Stimulated activated CD8-positive, alpha-beta memory T cell treated with anti-CD3 and anti-CD28 coated beads, Interleukin-4, amount 100 ng/mL, for 24 hours (primary cell): ENCODE measurements at places on chromosomes 11 and 22.

GRCh38 chr11:122028036-122028435 is 88.0 kb downstream of the BLID start:
- no peak for DNase-seq

DNA sequence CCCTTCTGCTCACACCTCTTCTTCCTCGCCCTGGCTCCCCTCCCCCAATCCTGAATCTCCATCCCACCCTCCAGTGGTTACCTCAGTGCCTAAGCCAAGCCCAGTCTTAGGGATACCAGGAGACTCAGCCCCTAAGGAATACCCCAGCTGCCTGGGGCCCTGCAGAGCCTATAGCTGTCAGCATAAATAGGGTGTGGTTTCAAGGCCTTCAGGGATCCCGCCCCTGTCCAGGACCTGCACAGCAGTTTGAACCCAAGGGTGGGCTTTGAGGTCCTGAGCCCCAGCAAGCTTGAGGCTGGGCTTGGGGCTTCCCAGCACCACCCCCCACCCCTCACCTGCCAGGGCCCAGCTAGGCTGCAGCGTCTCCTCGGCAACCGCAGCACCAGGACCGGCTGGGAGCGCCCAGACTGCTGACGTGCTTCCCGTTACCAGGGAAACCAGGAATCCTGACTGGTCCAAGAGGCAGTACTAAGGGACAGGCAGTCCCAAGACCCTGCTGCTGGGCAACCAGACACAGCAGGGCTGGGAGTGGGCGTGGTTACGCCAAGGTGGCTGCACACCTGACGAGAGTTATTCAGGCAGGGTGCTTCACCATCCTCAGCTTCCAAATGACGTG is 13.7 kb downstream of the APBB1 start:
- DNase-seq = no peak

DNA sequence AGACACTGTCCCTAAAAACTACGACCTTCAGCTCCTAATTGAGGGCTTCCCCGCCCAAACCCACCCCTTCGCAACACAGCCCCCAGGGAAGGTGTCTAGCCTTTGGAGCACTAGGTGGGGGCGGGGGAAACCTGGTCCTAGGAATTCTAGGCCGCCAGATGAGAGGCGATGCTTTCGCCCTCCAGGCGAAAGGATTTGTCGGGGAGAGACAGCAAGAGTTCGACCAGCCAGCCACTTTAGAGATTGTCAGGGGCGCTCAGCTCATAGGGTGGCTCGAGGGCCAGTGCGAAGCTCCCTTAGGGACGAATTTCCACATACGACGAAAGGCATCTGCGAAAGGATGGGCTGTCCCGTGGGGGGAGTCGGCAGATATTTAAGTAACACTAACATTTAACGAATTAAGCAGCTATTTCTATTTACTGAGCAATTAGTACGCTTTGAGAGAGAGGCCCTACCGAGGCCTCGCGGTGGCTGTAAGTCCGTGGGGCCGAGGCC is 5.3 kb downstream of the CD248 start:
- no peak for DNase-seq

DNA sequence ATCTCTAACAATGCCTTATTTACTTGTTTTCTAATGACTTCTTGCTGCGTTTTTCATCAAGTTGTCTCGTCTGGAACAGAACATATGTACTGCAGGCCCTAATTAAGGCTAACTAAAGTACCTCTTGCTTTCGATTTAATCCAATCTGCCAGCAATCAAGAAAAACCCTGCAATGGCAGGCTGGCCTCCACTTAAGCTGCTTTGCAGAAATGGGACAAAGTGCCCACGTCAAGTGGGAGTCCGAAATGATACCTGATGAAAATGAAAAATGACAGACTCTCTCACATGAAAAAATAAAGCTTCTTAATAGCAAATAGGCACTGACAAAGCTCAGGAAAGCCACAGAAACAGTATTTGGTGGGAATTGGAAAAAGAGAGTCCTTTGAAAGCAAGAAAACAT is 1454.7 kb downstream of the FAM181B start:
- no peak for DNase-seq

- DNase-seq = no peak
These were observed 45.0 kb downstream of the BCR start for GRCh38 chr22:23225337-23225723.

DNA sequence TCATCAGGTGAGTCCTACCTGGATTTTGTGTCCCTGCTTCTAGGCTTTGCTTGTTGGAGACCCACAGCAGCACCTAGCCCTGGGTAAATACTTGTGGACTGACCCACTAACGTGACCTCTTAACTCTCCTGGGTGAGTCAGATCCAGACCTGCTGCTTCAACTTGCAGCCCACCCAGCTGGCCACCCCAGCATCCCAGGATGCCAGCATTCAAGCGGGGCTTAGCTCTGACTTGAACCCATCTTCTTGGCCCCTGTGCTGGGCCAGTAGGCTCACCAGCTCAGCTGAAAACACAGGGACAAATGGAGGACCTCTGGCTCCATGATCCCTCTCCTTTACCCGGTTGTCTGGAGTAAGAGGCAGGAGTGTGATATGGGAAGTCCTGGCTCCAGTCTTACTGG is 33.5 kb downstream of the PARVG start:
- DNase-seq = no peak

DNA sequence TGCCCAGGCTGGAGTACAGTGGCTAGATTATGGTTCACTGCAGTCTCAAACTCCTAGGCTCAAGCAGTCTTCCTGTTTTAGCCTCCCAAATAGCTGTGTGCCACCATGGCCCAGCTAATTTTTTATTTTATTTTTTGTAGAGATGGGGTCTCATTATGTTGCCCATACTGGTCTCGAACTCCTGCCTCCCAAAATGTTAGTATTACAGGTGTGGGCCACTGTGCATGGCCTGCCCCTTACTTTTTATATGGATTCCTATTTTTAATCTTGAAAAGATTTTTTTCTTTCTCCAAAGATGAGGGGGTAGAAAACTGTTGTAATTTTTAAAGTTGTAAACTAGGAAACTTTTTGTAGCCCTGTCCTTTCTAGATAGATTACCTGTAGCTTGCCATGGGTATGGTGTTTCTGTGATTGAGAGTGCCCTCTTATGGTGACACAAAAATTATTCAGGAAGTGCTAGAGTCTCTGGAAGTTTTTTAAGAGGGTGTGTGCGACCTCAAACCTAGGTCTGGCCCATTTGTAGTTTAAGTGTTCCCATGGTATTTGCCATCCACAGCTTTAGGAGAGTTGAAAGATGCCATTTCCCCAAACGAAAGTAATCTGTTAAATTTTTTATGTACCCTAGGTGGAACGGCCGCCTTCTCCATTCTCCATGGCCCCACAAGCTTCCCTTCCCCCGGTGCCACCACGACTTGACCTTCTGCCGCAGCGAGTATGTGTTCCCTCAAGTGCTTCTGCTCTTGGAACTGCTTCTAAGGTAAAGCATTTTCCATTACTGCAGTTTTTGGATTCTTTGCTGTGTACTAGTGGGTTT is 32.4 kb downstream of the MCAM start:
- no peak for DNase-seq

DNA sequence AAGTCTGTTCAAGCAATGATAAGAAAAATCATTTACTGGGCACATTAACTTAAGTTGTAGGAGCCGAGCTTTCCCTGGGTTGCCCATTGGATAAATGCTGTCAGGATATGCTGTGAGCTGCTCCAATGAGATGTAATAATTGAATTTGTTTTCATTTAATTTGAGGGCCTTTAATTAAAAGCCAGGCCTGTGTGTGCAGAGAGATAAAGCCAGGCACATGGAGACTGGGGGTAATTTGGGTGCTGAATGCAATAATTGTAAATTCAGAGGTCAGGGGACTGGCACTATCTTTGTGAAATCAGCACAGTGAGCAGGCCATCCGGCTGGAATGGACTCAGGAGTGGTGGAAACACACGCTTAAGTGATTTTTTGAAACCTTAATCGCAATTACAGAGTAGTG is 125.8 kb downstream of the OPCML start:
- no peak for DNase-seq

GRCh38 chr22:48477031-48477721 is 1350.5 kb downstream of the BRD1 start:
- DNase-seq = no peak

- no peak for DNase-seq
These were observed 61.0 kb downstream of the SPATA19 start for GRCh38 chr11:133784359-133784758.

GRCh38 chr11:89566972-89567371 is 75.8 kb upstream of the NOX4 start:
- no peak for DNase-seq

DNA sequence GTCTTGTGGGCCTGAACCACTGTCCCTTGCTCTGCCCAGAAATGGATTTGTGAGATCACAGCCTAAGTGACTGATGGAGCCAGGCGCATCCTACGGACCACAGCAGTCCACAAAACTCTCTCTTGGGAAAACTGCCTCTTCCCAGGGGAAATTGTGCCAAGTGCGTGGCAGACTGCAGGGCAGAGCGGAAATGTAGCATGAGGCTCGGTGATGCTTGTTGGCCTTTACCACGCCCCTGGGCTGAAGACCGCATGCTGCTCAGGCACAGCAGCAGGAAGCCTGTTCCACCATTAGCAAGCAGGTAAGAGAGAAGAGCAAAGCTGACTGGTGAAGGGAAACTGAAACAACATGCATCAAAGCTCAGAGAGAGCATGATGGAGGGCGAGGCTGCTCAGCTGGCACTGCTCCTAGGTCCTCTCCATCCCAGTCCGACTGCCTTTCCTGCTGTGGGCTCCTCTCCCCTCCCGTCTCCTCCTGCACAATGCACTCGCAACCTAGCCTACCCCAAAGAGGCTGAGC is 26.5 kb upstream of the SCARF2 start:
- peak; percentile 19 for DNase-seq

DNA sequence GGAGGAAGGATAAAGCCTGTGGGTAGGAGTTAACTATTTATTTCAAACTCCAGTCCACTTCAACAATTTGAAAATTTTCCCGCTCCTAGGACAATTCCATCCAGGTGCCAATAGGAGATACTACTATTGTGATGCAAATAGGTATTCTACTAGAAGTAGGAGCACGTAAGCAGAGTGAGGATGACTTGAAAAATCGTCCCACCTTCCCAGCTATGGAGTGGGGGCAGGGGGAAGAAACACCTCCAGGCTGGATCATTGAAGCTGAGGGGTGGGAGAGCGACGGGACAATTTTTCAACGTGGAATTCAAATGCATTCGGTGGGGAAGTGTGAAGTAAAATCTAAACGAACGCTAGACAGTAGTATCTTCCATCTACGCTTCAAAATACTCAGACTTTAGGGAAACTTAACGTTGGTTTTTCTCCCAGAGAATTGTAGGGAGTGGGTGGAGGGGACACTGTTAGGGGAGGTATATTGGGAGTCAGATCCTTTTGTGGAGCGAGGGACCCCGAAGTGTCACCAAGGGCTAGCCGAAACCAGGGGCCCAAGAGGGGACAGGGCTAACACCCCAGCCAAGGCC is 523 bp upstream of the ARHGAP42 start:
- DNase-seq = no peak

DNA sequence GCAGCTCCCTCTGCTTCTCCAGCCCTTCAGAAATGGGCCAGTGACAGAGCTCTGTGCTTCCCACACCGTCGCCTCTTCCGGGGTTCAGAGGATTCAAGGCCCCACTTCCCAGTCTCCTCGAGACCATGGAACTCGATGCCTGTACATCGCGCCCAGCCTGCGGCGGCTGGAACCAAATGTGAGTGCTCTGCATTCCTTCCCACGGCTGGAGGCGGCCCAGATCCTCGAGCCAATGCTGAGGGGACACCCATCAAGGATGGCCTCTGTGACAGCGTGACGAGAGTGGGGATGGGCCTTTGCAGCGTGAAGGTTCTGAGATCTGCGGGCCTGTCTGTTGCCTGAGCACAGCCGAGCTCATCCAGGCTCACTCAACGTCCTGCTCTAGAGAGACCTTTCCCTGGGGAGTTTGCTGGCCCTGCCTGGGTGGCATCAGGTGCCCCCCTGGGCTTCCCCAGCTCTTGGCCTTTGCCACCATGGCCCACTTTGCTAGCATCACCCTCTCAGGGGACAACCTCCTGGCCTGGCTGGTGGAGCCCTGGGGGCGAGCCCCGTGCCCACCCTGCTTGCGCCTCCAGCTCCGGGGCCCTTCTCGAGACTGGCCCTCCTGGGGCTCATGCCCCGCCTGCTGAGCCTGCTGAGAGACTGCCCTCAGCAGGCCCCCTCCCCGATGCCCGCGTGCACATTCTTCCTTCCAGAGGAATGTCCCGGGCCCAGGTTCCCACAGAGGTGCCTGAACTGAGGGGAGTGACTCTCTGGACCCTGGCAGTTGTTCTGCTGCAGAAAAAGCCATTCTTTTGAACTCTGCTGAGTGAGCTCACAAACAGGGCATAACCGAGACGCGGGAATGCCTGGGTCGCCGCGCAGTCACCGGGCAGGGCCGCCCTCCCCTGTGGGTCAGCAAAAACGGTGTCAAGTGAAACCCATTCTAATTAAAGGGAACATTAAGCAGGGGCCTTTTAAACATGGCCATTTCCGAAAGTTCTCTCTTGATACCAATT is 7.3 kb upstream of the MYEOV start:
- DNase-seq = no peak

- no peak for DNase-seq
These were observed 80.9 kb upstream of the CD44 start for GRCh38 chr11:35057926-35058668.

- no peak for DNase-seq
These were observed 1.4 kb upstream of the MUC2 start for GRCh38 chr11:1073261-1073724.

- no peak for DNase-seq
These were observed 5.8 kb downstream of the MTNR1B start for GRCh38 chr11:92975285-92975684.

- no peak for DNase-seq
These were observed 54.7 kb downstream of the NF2 start for GRCh38 chr22:29658176-29658575.

DNA sequence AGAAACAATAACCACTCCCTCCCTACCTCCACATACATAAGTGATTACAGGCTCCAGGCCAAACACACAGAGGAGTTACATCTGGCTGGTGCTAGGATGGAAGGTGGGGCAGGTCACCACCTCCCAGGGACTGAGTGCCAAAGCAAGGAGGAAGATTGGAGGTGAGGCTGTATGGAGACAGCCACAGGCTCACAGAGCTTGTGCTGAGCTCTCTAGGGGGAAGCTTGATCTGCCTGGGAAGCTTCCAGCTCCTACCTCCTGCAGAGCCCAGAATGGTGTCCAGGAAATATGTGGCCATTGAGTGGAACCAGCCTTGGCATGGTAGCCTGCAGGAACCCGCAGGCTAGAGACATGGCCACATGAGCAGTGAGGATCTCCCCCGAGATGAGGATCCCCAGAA is 3.6 kb upstream of the MED15 start:
- no peak for DNase-seq

DNA sequence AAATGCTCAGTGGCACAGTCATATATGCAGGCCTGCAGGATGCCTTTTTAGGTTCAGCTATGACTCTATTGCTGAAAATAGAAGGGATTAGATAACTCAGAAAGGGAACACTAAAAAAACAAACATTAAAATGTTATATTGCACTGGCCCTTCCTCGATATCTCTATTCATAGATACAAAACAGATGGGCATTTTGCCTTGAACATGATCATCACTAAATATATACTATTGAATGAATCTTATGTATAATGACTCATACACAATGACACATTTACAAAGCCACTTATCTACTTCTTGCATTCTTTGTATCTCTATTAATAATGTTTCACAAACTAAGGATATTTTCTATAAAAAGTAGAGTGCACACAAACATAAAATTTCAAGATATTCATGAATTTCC is 2352.8 kb upstream of the RAG2 start:
- DNase-seq = no peak
